HEK293T (cell line): ENCODE measurements at places on chromosomes 6 and 20.
A peak's percentile ranks its signal among the peaks of the same experiment; 100 is the strongest.

DNA sequence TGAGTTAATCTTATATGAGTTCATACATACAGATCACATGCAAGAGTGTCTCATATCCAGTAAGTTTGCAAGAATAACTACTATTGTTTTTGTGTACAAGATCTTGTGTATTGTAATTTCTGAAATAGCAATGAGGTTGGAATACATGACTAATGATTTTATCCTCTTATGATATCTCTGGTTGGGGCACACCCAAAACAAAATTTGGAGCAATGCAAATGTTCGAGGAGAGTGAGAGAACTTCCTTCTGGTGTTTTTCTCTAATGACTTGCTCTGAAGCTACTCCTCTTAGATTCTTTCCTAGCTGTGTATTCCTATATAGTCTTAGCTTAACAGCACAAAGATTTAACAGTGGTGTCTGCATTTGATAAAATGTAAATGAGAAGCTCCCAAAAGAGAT lies 252.5 kb downstream of the LAMA2 start:
- no peak for DNase-seq

DNA sequence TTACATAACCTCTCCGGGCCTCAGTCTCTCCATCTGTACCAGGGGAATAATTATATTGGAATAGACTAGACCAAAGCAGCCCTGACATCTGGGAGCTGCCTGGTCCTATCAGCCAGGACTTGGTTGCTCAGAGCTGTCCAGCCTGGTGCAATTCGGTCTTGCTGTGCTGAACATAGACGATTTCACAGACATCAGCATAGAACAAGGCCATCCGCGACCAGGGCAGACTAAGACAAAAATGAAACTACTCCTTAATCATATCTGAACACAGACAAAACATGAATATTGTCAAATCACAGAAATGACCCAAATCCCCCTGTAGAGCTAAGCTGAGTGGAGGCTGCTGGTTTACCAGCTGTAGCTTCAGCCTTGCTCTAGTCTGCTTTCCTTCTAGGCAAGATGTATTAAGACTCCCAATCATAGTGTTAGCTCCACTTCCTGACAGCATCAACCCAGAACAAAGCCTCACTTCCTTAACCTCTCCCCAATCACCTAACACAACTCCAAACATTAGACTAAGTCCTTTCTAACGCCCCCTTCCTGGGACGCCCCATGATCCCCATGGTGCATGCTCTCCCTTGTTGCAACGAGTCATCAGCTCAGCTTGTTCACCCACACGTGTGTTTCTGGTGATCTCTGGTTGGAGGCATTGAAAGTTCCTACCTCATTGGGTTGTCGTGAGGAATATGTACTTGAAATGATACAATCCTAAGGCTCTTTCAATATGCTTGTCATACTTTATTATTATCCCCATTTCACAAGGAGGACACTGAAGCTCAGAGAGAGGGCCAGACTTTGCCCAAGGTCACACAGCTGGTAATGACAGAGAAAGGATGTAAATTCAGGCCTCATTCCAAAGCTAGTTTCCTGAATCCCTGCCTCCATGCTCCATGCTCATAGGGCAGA lies 3.5 kb upstream of the MAPK13 start:
- no peak for DNase-seq

- DNase-seq = no peak
Measured at GRCh38 chr6:163974322-163974721, 559.8 kb downstream of the QKI start.

- no peak for DNase-seq
Measured at GRCh38 chr6:125480146-125480545, 178.4 kb upstream of the HDDC2 start.

DNA sequence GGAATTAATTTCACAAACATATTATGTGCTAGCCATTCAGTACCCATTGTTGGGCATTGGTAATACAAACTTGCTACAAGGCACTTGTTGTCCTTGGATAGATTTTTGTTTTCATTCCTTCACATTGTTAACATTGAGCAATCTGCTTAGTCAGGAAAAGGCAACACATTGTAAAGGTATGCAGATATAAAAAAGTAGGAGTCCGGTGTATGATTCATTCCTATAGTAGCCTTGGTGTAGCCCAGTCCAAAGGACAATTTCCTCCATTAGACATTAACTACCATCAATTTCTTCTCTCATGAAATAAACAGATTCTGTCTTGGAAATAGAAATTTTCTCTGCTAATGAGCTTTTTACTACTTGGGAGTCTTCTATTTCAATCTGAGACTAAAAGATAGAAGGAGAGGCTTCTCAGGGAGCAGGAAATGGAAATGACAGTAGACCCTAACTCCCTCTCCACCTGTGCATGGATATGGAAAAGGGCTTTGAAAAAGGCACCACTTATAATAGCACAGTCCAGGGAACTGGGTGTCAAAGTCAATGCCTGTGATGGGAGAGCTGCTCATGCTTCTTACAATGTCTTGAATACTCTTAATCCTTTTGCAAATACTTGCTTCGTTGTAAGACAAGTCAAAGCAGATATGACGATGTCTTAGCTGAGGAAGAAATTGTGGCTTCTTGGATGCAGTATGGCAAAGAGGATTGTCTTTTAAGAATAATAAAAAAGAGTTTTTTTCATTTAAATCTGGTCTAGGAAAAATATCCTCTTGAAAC lies 369.4 kb upstream of the CITED2 start:
- no peak for DNase-seq

GRCh38 chr6:118223316-118223715 lies 316.3 kb downstream of the SLC35F1 start:
- no peak for DNase-seq

GRCh38 chr20:5092765-5093339 lies 26.9 kb downstream of the PCNA start:
- DNase-seq = no peak

GRCh38 chr20:278181-278580 lies 12.4 kb downstream of the C20orf96 start:
- DNase-seq = no peak

DNA sequence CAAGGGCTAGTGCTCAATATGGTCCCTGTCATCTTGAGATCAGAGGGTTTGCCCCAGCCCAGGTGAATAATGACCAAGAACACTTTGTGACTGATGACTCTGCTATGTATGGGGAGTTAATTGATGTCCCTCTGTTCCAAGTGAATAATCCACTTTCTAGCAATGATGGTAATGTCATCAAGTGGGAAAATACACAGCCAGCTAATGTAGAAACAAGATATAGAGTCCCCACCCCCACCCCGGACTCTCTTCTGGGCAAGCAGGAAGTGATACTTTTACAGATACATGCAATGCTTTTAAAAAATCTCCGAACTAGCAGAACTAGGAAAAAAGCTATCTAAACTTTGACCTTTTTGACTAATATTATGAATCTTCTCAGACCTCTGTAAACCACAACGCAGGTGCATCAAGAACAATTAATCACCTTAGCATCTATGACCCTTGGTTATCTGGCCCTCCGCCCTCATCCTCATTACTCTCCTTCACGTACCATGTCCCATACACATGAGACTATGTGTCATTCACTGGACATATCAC lies 30.5 kb downstream of the CNR1 start:
- no peak for DNase-seq

DNA sequence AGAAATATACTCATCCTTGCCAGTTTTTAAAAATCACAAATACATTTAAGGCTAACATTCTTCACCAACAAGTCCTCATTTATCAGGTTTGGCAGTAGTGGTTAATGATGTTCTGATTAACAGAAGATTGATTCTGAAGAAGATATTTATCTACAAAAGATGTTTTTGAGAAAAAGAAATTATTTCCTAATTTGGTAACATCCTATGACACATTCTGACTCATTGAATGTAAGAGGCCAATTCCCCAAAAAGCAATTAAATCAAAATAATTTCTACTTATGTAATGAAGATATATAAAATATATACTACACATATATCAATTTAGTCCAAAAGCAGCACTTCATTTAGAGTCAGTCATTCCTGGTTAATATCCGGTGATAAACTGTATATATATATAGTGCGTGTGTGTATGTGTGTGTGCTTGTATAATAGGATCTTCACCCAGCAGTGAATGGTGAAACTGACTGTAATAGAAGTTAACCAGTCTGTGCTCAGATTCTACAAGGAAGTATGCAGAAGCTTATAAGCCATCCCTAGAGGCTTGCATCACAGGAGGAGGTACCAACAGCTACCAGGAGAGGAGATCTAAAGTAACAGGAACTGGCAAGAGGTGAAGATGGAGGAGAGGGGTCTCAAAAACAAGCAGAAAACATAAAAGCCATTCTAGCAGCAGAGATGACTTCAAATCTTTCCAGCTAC lies 82.9 kb upstream of the MARCKS start:
- DNase-seq = no peak

DNA sequence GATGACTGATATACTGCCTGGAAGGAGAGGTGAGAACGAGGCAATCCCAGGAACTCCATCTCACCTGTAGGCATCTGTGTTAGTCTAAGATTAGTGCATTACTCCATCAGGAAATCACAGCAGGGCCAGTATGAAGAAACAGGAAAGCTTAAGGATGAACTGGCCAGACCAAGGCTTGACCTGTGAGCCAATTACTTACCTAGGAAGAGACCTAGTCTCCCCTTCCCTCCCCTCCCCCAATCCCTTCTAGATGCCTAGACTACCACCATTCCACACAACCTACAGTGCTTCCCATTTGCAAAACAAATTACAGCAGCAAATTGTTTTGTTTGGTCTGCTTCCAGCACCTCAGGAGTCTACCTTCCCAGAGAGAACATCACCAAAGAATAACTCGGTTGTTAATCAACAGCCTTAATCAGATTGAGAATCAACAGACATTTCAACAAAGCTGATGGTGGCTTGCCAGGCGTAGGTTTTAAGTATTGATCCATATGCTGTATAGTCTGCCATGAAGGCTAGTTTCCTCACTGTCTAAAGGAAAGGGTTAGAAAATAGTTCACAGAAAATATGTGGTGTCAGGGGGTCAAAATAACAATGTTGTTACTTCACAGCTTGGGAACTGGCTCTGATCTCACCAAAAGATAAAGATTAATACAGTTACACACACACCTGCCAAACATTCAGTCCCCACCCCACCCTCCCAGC lies 10.1 kb downstream of the PKHD1 start:
- DNase-seq = no peak

GRCh38 chr20:8933381-8933807 lies 135.5 kb upstream of the PLCB4 start:
- DNase-seq = no peak

DNA sequence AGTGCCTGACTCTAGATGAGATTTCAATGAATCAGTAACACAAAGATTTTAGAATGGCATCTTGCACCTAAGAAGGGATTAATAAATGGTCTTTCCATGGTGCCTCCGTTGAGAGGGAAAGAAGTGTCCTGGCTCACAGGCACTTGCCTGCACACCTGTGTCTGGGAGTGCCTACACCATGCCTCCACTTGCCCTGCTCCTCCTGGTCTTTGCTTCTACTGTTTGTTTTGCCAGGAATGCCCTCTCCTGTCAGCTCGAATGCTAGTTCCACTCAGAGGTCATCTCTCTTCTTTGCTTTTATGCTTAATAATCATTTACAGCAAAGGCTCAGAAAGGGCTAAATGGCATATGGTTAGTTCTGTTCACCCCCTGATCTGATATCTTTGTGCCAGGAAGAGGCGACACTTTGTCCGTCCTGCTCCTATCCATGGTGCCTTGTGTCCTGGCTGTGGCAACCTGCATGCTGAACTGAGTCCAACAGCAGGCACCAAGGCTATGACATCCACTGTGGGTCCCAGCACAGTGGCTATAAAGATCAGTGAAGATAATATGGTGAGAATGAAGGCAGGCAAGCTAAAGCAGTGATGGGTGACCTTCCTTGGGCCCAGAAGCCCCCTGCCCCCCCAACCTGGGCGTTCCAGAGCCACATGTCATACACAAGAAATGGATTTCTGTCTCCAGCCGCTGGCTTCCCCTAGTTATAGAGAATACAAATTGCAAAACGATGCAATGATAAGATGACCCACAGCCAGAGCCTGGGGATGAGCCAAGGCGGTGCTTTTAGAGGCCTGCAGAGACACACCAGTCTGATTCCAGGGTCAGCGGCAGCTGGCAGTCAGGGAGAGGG lies 1.4 kb downstream of the C6orf132 start:
- DNase-seq = no peak

GRCh38 chr6:20458027-20458894 lies 56.6 kb downstream of the E2F3 start:
- no peak for DNase-seq

DNA sequence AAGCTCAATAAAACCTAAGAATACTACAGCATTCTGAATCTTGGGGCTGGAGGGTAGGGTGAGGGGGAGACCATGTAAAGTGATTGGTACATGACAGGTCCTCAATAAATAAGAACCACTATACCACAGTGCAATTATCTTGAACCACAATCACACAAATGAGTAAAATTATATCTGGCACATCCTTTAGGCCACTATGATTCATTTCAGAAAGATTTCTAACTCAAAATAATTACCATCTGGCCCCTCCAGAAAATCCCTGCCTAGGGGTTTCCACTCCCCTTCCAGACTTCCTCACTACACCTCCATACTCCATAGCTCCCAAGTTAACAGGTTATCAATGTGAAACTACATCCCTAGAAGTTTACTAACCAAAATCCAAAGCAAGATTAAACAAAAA lies 19.7 kb downstream of the AKIRIN2 start:
- no peak for DNase-seq

- DNase-seq = no peak
Measured at GRCh38 chr6:128071212-128071611, 170.4 kb upstream of the THEMIS start.

DNA sequence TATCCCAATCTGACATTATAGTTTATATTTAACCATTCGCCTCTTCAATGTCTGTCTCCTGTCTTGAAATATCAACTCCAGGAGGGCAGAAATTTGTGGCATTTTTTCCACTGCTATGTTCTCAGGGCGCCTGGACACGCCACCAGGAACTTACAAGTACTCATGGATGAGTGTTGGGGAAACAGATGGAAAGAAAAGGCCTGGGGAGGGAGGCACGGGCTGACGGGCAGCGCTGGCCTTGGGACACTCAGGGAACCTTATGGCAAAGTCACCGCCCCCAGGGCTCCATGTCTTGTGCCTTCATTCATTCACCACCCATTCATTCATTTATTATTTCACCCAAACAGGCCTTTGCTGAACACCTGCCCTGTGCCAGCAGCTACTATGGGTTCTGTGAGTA lies 222.9 kb downstream of the PREX1 start:
- DNase-seq = no peak

GRCh38 chr20:5969348-5969935 lies 19.0 kb downstream of the MCM8 start:
- no peak for DNase-seq

- DNase-seq = no peak
Measured at GRCh38 chr20:22763257-22763906, 179.0 kb upstream of the FOXA2 start.

DNA sequence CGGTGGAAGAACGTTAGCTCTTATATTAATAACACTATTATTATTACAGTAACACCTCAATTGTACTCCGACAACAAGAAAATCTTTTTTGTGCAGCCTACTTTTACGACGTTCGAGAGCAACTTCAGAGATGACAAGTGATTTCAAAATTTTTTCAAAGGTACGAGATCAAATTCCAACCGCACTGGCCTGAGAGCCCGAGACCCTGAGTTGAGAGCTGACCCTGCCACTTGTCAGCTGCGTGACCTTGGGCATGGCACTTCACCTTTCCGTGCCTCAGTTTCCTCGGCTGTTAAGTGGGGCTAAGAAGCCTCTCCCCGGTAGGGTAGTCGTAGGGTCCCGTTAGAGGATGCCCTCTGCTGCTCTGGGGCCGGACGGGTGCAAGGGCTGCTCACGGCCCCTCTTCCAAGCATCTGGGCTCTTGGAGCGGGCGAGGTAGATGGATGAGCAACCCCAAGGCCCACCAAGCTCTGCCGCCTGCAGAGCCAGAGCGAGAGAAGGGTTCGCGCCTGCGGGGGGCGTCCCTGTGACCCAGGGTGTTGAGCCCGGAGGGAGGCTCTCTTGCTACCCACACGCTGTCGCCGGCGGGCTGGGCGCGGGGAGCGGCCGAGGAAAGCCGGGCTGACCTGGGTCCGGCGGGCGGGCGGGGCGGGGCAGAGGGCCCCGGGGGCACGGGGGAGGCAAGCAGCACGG lies 510 bp downstream of the NDRG3 start:
- peak; percentile 42 for DNase-seq
